ENCODE measurements at places on chromosomes 3 and 15.
A peak's percentile ranks its signal among the peaks of the same experiment; 100 is the strongest.

- peak; percentile 87 for DNase-seq
Observed at GRCh38 chr15:33161209-33161608, 33.3 kb downstream of the FMN1 start.

GRCh38 chr3:138184994-138185393, 2.1 kb upstream of the ARMC8 start:
- DNase-seq = peak; percentile 19

GRCh38 chr3:145272684-145273083, 888.3 kb downstream of the PLOD2 start:
- DNase-seq = no peak

- DNase-seq = peak; percentile 52
Observed at GRCh38 chr15:78672285-78673014, 31.4 kb upstream of the CHRNB4 start.

DNA sequence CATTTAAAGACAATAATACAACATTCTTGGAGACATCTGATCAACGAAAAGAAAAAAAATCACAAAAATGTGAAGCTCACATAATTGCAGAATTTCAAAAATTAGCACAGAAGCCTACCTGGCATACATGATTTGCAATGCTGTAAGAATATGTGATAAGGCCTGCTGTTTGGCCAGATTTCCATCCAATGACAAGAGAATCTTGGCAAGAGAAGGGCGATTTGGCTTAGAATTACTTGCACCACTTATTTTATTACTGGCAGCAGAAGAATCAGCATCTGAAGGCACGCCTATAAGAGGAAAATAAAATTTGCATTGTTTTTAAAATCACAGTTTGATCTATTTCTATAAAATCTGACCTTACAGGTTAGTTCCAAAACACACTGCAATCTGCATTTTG, 70.3 kb upstream of the OCA2 start:
- no peak for DNase-seq

DNA sequence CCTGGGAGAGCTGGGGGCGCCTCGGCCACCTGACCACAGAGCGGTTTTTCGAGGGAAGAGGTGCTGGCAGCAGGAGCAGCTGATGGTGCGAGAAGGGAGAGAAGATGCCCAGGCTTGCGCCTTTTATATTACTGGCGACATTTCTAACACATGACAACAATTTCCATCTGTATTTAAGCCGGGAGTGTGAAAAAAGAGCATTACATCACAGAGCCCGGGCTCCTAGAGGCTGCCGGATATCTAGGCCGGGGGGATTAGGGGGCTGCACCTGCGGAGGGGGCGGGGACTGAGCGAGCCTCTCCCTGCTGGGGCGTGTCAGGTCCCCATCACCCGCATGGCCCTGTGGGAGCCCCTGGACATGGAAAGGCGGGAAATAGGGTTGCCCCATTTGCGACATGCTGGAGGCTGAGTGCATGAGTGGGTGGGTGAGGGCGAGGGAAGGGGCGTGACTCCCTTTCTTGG, 440.7 kb downstream of the MAGI1 start:
- peak; percentile 78 for DNase-seq

DNA sequence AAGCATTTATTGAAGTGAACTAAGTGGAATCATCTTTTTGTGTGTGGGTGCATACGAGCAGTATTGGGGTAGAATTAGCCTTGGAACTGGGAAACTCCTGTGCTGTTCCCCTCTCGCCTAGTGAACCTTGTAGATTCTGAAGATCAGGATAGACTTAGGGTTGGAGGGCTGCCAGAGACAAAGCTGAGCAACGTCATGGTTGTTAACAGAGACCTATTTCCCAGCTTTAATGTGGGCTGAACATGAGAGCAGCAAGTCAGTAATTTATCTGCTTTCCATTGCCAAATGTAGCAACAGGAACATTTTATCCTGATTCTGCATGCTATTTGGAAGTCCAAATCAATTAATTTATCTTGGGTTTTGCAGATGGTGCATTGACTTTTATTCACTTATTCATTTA, 246.6 kb downstream of the IL20RB start:
- no peak for DNase-seq

GRCh38 chr15:48547286-48547685, 98.2 kb downstream of the FBN1 start:
- no peak for DNase-seq

Measured in NCI-H82 (cell line).